Stimulated activated CD8-positive, alpha-beta memory T cell treated with anti-CD3 and anti-CD28 coated beads, Interleukin-15, amount 100 ng/mL, for 4 hours (primary cell): ENCODE measurements at places on chromosomes 4 and X.

GRCh38 chr4:10655968-10656367, 28.6 kb downstream of the CLNK start:
- no peak for DNase-seq

DNA sequence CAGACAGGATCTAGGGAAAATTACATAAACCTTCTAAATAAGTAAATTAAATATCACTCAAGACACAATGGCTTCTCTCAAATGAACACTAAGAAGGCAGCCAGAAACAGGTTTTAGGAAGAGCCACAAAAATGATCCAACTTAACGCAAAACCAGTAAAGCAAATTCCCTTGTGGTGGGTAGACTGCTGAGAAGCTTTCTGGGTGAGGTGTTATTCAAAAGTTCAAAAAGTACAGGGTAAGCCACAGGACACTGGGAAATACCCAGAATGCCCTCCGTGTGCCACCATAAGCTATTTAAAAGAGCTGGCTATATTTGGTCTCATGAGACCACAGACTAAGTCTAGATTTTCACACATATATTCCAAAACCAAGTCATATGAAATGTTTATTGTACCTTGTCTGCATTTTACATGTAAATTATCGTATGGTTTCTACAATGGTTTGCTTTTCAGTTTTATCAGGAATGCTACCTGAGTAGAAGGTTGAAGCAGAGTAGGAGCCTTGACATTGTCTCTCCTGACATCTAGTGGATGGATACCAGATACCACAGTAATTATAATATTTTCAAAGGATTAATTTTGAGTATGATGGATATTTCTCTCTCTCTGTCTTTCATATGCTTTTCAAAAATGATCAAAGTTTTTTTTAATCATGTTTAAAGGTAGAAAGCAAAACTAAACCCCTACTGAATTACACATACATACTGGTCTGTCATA, 109.3 kb upstream of the KLHL13 start:
- DNase-seq, result no peak

GRCh38 chr4:188021548-188022249, 26.1 kb downstream of the ZFP42 start:
- DNase-seq, result no peak

GRCh38 chrX:71895607-71896006, 15.0 kb upstream of the NHSL2 start:
- DNase-seq, result no peak

- DNase-seq, result no peak
Measured at GRCh38 chr4:48633657-48634056, 143.6 kb downstream of the ZAR1 start.

GRCh38 chr4:26826721-26827120, 33.9 kb upstream of the STIM2 start:
- DNase-seq, result no peak

GRCh38 chrX:139141370-139141769, 389.2 kb upstream of the F9 start:
- no peak for DNase-seq

DNA sequence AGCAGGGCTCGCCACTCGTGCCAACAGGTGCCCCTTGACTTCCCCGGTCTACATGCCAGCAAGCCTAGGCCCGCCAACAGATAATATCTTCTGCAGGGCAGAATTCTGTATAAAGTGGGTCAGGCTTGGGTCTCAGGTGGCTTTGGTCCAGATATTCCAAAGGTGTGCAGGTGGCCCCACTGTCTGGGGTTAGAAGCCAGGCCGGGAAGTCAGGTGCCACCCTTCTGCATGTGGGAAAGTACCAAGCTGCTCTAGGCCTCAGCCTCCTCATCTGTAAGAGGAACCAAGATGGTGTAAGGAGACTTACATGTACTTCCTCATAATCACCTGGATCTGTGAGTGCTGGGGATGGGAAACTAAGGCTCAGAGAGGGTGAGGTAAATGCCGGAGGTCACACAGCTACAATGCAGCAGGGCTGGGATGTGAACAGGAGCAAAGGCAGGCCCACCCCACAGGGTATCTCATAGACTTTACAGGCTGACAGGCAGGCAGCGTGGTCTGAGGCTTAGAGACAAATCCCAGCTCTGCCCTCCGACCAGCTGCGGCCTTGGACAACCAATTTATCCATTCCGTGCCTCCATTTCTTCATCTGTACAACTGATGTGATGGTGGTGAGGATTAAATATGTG, 35.9 kb downstream of the WDR1 start:
- no peak for DNase-seq
